Effector CD4-positive, alpha-beta T cell (primary cell): ENCODE measurements at places on chromosomes 16 and 17.

DNA sequence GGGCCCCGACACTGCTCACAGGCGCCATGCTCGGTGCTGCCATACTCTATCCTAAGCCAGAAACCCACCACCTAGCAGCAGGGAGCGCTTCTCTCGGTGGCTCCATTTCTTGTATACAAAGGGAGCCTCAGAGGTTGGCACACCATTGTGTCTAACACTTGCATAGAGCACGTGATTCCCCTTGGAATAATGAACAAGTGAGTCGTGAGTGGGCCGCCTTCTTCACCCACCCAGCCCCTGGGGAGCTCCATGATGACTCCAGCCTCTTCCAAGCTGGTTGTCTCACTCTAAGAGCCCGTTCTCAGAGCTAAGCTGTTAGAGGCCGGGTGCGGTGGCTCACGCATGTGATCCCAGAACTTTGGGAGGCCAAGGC, 82.3 kb upstream of the ZNF469 start:
- no peak for DNase-seq

DNA sequence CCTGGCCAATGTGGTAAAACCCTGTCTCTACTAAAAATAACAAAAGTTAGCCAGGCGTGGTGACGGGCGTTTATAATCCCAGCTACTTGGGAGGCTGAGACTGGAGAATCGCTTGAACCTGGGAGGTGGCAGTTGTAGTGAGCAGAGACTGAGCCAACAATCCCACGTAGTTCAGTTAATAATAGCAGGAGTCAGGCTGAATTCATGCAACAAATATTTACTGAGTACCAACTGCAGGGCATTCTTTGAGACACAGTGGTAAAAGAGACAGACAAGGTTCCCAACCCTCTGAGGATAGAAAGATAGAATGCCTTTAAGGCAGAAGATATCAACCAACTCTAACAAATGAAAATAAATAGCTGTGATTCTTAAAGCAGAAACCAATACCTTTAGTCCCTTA, 39.1 kb downstream of the SPOP start:
- DNase-seq, result no peak

- peak; percentile 47 for DNase-seq
These were observed 6.0 kb downstream of the CPSF4L start for GRCh38 chr17:73255671-73256181.

- no peak for DNase-seq
These were observed 33.1 kb downstream of the HS3ST2 start for GRCh38 chr16:22847100-22847499.

GRCh38 chr16:58027161-58027915, 1.8 kb downstream of the MMP15 start:
- no peak for DNase-seq

- DNase-seq, result no peak
These were observed 18.7 kb upstream of the ANKRD40CL start for GRCh38 chr17:50785946-50786570.

GRCh38 chr17:68004201-68004600, 7.9 kb upstream of the C17orf58 start:
- DNase-seq, result no peak

DNA sequence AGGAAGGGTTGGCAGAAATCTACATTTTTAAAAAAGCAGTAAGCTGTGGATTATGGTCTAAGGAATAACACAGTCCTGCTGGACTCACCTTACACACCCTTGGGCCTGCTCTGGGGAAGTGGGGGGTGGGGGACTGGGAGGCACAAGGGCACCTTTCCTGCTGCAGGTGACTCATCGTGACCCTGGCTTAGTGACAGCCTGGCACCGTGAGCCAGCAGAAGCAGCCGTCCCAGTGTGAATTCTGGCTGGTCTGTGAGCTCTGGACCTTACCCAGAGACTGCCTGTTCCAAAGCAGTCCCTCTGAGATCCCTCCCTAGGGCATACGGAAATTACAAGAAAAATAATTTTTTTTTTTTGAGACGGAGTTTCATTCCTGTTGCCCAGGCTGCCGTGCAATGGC, 4.2 kb upstream of the CRK start:
- DNase-seq, result no peak

DNA sequence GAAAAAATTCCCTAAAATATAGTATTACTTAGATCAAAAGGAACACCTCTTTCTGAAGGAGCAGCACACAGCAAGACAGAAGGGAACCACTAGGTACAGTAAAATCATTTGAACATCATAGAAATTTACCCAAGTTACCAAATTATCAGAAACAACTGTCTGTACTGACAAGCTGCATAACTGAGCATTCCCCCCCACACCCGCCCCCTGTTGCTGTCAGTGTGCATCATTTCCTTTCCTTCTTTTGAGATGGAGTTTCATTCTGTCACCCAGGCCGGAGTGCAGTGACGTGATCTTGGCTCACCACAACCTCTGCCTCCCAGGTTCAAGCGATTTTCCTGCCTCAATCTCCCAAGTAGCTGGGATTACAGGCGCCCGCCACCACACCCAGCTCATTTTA, 120.7 kb downstream of the TRIM37 start:
- no peak for DNase-seq

DNA sequence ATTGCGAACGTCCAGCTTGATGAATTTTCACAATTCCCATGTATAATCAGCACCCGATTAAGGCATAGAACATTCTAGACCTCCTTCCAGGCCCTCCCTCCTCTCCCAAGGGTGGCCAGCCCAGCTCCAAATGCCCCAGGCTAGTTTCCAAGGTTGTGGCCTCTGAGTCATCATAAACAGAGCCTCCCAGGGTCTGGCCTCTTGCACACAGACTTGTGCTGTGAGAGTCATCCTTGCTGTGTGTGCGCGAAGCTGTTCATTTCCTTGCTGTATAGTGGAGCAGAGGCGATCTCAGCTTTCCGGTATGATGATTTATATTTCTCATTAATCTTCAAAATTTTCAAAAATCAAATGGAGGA, 20.5 kb upstream of the JPH3 start:
- no peak for DNase-seq

GRCh38 chr17:65536573-65537342, 24.7 kb downstream of the AXIN2 start:
- DNase-seq, result no peak

GRCh38 chr17:80545499-80545826, 825 bp downstream of the RPTOR start:
- DNase-seq, result no peak

- no peak for DNase-seq
These were observed 30.2 kb downstream of the MSI2 start for GRCh38 chr17:57286399-57287105.

DNA sequence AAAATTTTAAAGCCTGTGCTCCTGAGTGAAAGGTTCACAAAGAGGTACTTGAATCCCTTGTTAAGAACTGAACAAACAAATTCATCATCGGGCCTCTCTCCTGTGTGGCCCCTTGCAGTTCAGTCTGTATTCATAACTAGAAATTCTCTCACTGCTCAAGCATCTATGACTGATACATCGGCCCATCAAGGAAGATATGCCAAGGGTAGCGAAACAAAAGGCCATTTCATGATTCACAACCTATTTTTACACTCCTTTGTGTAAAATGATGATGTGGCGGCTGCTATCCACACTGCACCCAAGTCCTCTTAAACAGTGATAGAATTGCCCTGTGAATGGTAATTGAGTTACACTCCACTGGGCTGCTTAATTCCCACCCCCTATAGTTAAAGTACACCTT, 204.6 kb downstream of the STX8 start:
- DNase-seq, result no peak

DNA sequence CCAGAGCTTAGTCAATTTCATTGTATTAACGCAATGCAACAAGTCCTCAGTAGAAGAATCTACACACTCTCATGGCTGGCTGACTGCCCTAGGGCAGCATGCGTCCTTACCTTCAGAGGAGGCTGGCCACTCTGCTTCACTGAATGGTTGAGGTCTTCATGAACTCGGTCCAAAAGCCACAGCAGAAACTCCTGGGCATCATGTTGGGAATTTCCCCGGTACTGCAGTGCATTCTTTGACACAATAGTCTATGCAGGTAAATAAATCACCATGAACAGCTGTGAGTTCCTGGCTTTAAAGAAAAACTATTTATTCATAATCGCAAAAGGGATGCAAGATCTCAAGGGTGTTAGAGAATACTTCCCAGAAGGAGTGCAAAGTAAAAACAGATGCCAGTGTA, 41.3 kb downstream of the USP31 start:
- DNase-seq, result no peak

DNA sequence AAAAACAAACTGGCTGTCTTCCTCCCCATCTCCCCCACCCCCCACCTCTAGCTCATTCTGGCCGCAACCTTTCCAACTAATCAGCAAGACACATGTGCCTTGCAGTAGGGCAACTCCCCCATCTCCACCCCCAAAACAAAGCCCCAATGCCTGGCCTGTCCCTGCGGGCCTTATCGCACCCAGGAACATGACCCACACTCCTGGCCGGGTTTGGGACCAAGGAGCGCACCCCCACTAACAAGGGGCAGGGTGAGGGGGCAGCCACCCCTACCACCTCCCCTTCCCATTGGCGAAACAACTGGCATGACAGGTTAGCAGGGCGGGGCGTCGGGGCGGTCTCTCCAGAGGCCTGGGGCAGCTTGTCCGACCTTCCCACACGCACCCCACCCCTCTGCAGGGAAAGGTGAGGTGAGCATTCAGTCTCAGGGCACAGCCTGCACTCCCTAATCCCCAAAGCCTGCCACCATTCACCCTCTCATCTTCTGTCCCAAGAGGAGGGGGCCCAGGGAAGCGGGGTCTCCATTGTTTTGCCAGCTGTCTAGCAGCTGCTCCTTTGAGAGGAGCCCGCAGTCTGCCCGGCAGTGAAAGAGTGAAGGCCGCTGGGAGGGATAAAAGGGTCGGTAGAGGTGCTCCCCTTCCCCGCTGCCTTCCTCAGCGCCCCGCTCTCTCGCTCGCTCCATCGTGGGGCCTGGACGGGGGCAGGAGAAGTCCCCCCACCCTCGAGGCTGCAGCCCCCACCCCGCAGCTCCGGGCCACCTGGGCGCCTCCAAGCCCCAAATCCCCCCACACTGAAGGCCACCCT, 765 bp downstream of the MYO18A start:
- DNase-seq, result no peak

DNA sequence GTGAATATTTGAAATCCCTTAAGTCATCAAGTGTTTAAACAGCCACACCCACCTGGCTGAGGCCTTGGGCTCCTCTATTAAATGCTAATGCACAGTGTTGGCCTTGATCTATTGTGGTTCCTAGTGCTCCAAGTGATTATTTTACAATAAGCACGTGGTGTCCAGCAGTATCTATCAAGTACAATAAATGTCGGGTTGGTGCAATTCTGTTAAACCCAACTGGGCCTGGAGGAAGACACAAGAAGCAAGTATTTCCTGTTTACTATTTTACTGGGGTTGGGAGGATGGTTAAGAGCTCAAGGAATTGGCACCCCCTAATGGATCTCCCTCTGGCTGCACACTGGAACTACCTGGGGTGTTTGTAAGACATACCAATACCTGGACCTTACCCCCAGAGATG, 72.1 kb upstream of the HNF1B start:
- no peak for DNase-seq

- no peak for DNase-seq
These were observed 32.4 kb downstream of the XPO6 start for GRCh38 chr16:28179354-28179753.

GRCh38 chr17:15930426-15930825, 14.5 kb upstream of the ADORA2B start:
- DNase-seq, result no peak

GRCh38 chr17:79563237-79564013, 47.4 kb downstream of the RBFOX3 start:
- DNase-seq, result no peak

- DNase-seq, result no peak
These were observed 151.4 kb upstream of the HS3ST3A1 start for GRCh38 chr17:13753154-13753553.
